Right lung (tissue), 10 donors: ENCODE measurements at places on chromosomes 11 and 22. TPM values are rescaled to one million over a fixed set of nuclear protein-coding genes. Genes with fewer than 3 reads are reported as not detected.

The TMEM9B gene
- polyA plus RNA-seq = 51.3 TPM

The GAL3ST1 gene
- polyA plus RNA-seq = 5.1 TPM

DNA sequence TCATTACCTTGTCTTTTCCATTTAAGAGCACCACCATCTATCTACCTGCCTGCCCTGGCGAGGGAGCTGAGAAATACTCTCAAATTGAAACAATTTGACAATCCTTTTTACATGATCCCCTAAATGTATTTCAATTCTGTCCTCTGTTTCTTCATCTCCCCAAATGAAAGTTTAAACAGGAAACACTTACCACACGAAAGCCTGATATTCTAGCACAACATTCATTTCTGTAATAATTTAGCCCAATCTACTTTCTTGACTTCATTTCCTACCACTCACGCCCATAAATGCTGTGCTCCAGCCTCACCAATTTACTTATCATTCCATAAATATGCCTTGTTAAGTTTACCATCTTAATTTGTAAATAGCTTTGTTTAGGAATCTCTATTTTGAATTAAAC, 89.8 kb upstream of the MS4A8 start:
- DNase-seq = no peak

DNA sequence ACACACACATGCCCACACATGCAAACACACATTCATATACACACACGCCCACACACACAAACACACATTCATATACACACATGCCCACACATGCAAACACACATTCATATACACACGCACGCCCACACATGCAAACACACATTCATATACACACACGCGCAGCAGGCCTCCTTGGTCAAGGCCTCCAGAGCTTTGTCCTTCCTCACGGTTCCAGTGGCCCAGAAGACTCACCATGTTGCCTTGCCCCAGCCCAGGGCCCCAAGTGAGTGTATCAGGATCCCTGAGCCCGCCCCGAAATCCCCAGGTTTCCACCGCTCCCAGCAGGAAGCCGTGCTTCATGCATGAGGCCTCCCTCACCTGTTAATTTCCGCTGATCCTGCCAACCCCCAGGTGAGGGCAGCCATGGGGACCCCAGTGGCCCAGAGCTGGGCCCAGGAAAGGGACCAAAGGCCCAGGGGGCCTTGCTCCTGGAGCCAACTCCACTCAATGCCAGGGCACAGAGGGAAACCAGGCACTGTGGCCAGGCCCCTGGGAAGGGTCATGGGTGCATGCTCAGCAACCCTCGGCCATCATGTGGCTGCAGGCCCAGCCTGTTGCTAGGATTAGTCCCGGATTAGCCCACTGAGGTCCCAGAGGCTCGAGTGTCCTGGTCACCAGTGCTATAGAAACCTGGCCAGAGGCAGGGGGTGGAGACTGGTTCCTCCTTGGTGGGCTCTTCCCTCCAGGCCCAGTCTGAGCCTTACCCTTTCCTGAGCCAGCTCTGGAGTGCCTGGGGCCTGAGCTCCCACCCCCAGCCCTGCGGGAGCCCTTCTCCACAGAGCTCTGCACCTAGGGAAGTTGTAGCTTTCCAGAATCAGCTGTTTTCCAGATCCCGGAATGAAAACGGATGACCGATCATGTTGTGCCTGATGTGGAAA, 34.4 kb downstream of the IGF2 start:
- no peak for DNase-seq
